Caco-2 (cell line): ENCODE measurements at places on chromosomes 5 and 9. TPM values are rescaled to one million over a fixed set of nuclear protein-coding genes. Genes with fewer than 3 reads are reported as not detected.

GRCh38 chr9:69472101-69472620, 147.1 kb downstream of the ENTREP1 start:
- DNase-seq: no peak

GRCh38 chr5:38541174-38541725, 15.2 kb downstream of the LIFR start:
- no peak for DNase-seq

Gene NR5A1
- 0.09 TPM in 1 of 2 replicates, not detected in the other for total RNA-seq

DNA sequence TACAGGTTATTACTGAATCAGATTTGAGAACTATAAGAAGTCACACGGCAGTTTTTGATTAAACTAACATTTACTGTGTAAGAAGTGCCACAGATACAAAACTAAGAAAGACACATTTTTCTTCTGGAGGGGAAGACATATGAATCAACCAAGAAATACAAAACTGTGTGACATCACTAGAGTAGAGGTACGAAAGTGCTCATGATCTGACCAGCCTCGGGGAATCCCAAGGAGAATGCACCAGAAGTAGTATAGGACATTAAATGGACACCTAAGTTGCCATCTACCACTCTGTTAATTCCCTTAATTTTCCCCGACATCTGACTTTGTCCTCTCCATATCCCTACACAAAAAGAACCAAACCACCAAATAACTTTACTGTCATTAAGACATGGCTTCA, 5.3 kb upstream of the IFNK start:
- DNase-seq: no peak

Gene SLC6A3
- not detected in 2 replicates for total RNA-seq

GRCh38 chr5:102138243-102138653, 157.8 kb downstream of the SLCO4C1 start:
- peak; percentile 85 for DNase-seq

Gene SLC24A2
- total RNA-seq: 0.07 TPM in 1 of 2 replicates, not detected in the other

GRCh38 chr9:99169086-99169485, 52.7 kb downstream of the ALG2 start:
- no peak for DNase-seq

DNA sequence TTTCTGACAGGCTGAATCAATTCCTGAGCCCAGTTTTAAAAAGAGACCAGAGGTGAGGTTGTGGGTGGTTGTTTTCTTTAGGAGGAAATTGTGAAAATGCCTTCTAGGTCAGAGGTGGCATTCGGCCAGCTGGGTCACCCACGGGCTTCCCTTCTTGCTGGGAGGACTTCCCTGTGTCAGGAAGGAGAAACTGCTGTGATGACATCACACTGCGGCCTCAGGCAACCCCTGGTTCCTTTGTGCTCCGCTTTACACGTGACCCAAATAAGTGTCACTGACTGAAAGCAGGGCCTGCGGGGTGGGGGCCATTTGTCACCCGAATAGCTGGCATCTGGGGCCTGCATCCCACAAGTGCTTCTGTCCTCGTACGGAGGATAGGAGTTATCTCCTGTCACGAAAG, 39.7 kb downstream of the FABP6 start:
- no peak for DNase-seq

DNA sequence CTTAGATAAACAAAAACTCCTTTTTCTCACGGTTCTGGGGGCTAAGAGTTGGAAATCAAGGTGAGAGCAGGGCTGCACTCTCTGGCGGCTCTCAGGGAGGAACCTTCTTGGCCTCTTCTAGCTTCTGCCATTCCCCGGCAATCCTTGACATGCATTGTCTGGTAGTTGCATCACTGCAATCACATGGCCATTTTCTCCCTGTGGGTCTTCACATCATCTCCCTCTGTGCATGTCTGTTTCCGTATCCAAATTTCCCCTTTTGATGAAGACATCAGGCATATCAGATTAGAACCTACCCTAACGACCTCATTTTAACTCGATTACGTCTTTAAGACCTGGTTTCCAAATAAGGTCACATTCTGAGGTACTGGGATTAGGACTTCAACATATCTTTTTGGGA, 129.2 kb upstream of the MAN2A1 start:
- no peak for DNase-seq

Gene SLC6A18
- not detected in 2 replicates for total RNA-seq

DNA sequence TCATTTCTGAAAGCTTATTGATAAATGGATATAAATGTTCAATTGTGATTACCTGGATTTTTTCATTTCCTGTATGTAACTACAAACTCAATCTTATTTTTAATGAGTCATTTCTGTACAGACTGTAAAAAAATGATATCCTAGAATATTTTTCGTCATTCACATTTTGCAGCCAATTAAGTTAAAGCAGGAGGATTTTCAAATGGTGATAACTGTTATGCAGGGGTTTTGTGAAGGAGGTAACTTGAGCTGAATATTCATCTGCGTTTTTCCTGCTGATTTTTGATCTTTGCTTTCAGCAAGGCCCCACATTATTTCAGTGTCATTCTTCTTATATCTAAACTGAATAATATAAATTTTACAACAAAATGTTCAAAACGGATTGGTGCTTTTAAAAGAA, 74.1 kb downstream of the SLF1 start:
- DNase-seq: no peak

Gene ZFP2
- 0.29 and 0.35 TPM in 2 replicates for total RNA-seq

GRCh38 chr5:123752552-123753179, 240.7 kb downstream of the CSNK1G3 start:
- DNase-seq: no peak

DNA sequence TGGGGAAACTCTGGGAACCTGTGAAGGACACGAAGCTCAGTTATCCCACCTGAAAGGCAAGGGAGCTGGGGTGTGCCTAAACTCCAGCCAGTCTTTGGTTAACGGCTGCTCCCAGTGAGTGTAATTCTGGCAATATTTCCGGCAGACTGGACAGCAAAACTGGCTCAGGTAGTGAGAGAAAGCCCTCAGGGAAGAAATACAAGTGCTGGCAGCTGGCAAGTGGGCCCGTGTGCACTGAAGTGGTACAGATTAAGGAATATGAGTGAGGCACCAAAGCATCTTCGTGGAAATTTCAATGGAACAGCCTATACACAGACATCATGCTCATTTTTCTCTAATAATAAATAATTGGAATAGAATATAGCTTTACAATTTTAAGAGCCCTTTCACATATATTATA, 56.2 kb downstream of the ABHD17B start:
- no peak for DNase-seq

GRCh38 chr5:108654051-108654450, 93.6 kb upstream of the FER start:
- DNase-seq: no peak

Gene NFIB
- 0.44 and 0.61 TPM in 2 replicates for total RNA-seq

DNA sequence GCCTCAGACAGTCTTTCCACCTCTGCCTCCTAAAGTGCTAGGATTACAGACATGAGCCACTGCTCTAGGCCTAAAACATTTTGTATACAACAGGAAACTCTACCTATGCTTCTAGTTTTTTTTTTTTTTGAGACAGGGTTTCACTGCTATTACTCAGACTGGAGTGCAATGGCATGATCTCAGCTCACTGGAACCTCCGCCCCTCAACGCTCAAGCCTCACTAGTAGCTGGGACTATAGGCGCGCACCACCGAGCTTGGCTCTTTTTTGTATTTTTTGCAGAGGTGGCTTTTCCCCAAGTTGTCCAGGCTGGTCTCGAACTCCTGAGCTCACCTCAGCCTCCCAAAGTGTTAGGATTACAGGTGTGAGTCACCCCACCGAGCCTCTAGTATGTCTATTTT, 5.4 kb downstream of the HSPA9 start:
- DNase-seq: no peak

GRCh38 chr9:126793686-126794417, 11.0 kb upstream of the ZBTB43 start:
- no peak for DNase-seq

Gene TMEM8B
- 4.8 and 4.9 TPM in 2 replicates for total RNA-seq

DNA sequence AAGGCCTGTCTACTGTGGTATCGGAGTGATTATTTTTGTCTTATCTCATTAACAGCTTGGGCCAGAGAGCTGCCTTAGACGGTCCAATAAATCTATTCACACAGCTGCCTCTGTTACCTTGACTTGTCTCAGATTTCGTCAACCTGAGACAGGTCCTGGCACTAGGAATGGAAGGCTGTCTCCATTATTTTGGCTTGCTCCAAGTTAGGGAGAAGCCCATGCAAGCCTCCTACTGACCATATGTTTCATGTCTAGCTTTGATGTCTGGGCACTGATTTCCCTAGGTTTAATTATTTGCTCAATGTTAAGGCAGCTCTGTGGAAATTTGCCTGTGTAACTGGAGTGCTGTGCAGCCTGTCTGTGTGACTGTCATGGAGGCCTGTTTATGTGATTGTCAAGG, 12.4 kb upstream of the RALGPS1 start:
- no peak for DNase-seq

Gene IL7R
- not detected in 2 replicates for total RNA-seq

DNA sequence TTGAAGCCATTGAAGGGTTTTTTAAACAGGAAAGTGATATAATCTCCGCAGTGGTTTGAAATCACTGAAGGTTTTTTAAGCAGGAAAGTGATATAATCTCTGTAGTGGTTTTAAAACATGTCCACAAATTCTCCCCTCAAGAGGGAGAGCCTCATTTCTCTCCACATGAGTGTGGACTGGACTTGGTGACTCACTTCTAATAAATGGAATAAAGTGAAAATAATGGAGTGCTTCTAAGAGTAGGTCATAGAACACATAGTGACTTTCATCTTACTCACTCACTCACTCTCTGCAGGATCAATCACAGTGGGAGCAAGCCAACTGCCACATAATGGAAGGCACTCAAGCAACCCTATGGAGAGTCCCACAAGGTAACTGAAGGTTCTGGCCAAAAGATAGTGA, 12.0 kb downstream of the CTNNAL1 start:
- no peak for DNase-seq

Gene UGT3A2
- not detected in 2 replicates for total RNA-seq

DNA sequence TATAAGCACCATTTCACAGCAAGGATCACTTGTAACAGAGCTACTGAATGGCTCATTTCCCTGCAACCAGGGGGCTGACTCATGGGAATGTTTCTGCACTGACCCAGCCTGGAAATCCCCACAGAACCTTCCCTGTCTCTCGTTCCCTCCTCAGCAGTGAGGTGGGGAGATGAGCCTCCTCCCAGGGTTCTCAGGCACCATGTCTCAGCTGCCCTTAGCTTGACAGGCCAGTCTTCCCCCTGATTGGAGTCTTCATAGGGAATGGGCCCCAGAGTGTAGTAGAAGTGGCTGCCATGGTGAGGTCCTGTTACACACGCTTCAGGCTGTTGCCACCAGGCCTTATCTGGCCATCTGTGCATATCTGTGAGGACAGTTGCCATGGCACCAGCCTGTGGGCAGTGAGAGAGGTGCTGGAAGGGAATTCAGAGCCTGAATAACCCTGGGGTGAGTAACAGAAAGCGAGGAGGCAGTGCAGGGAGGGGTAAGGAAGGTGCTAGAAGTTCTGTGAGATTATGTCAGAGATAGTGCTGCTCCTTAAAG, 324.4 kb downstream of the ENC1 start:
- peak; percentile 39 for DNase-seq

Gene SLC28A3
- 2.1 and 2.6 TPM in 2 replicates for total RNA-seq

GRCh38 chr5:173953528-173954090, 35.4 kb upstream of the C5orf47 start:
- DNase-seq: no peak

DNA sequence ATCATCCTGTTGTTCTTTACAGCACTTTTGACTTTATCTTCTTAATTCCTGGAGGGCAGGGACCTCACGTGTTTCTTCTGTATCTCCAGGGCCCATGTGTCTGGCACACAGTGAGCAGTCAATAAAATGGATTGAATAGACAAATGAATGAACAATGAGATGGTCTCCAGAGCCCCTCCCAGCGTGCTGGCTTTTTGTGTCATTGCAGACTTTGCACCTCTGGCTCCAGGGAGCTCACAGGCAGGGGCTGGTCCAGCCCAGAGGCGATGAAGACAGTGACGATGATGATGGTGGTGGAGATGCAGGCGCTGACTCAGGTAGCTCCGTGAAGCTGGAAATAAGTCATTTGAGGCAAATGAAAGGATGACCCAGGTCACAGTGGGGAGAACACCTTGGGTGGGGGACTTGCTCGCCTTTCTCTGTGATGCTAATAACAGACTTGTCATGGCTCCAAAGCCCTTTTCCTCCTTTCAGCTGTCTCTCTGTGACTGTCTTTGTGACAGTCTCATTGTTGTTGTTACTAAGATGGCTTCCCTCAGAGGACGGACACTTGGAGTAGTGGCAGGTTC, 30.4 kb upstream of the FABP6 start:
- no peak for DNase-seq

DNA sequence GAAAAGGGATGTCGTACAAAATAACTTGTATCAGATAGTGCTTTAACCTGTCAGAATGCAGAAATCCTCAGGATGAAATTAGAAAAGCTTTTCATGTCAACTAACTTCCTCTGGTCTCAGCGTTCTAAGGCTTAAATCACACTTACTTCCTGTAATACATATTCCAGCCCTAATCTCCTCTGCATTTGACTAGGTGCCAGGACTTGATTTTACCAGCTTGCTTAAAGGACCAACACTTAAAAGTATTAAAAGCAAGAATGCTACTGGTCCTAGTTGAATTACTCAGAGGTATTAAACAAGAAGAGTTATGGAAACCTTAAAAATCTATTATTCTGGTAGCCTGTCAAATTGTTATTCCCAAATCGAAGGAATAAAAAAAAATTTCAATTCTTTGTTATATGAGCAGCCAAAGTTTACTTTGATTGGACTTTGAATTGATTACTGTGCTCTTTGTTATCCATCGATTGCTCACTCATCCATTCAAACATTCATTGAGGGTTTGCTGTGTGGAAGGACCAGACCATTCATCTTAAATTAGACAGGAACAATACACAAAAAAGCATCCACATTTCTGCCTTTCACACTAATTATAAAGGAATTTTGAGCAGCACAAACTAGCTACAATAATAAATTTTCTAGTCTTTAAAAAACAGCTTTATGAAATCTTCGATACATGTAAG, 108.7 kb downstream of the MUSK start:
- DNase-seq: no peak

GRCh38 chr9:118268046-118268445, 563.8 kb downstream of the TLR4 start:
- no peak for DNase-seq

Gene UBE2QL1
- total RNA-seq: not detected in 2 replicates

DNA sequence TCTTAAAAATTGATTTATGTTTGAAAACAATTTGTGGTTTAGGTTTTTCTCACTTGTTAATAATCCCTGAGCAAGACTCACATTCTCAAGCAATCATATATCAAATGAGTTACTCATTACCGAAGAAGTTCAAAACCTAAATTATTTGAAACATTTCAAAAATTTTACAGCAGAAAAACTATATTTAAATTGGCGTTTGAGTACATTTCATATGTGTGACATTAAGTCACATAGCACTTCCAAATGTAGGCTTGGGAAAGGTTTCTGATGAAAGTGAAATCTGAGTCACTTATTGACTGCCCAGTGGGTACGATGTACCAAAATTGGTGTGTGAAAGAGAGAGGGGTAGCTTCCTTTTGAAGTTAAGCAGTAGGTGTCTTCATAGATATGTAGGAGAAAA, 411.4 kb upstream of the SGCD start:
- DNase-seq: no peak

DNA sequence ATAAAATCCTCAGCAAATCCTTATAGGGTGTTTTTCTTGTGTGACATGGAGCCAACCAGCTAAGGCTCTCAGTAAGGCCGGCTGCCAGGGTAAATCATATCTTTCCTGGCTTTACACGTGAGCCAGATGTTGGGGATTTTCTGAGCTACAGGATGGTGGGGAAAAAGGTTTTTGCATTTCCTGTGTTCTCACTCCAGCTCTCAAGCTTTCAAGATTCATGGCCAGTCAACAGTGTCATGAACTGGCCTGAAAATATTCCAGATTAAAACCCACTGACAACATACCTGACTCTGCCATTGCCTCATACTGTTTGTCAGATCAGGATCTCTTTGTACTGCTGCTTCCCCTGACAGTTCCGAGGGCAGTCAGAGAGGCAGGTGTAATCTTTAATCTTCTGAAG, 306.9 kb downstream of the GLIS3 start:
- DNase-seq: no peak

Gene CDH18
- 0.32 and 0.86 TPM in 2 replicates for total RNA-seq
